G401 (cell line): ENCODE measurements at places on chromosomes 12 and 14. TPM values are rescaled to one million over a fixed set of nuclear protein-coding genes. Genes with fewer than 3 reads are reported as not detected.

PPP1R3E gene
- total RNA-seq = 3.9 and 9.6 TPM in 2 replicates

PRKD1 gene
- 0.49 TPM in 1 of 2 replicates, not detected in the other for total RNA-seq

MRPL51 gene
- total RNA-seq = 363 and 396 TPM in 2 replicates

SERPINA10 gene
- total RNA-seq = not detected in 2 replicates

OTOGL gene
- not detected in 2 replicates for total RNA-seq

PGF gene
- 1.8 and 3.9 TPM in 2 replicates for total RNA-seq

DNA sequence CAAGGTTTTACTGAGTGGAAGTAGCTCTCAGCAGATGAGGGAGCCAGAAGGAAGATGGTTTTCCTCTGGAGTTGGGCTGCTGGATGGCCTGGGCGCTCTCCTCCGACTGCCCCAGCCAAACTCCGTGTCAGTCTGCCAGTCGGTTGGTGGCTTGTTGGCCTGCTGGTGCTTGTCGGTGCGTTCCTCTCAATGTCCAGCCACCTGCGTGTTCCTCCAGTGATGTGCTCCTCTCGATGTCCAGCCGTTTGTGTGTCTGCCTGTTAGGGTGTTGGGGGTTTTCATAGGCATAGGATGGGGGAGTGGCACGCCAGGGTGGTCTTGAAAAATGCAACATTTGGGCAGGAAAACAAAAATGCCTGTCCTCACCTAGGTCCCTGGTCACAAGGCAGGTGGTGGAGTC is 37.0 kb upstream of the LDHB start:
- no peak for DNase-seq

DNA sequence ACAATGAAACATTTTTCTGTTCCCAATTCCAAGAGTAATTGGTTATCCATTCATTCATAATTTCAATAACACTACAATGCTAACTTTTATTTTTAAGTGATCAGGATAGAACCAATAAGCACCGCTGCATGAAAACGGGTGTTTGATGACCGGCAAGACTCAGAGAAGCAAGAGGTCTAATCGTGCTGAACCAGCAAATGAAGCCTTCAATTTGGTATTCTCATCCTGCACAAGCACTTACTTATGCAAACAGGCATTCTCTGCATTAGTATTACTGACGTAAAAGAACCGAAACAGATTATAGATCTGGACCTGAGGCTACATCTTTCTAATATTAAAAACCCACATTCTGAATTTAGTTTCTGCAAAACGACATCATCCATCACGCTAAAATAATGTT is 67.7 kb downstream of the RBM19 start:
- no peak for DNase-seq

DNA sequence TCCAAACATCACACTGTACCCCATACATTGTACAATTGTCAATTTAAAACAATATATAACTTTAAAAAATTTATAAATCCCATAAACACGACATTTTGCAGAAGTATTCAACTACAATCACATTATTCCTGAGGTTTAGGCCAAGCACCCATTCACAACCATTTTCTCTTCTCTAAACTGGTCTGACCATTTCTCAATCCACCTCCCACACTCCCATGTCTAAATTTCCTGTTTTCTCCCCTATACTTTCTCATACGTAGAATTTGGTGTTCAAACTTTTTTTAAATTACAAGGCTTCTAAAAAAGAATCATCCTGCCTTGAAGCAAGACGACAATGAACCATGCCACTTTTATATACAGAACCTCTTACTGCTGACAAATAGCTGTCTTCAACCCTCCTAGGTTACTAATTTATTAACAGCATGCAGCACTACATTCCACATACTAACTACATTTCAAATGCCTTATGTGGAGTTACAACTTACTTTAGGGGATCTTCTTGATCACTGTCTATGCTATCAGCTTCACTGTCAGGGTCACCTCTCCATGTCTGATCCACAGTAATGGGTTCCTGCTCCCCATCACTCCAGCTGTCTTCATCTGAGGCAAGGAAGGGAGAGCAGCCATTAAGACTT is 3.4 kb downstream of the KANSL2 start:
- DNase-seq = no peak

DNA sequence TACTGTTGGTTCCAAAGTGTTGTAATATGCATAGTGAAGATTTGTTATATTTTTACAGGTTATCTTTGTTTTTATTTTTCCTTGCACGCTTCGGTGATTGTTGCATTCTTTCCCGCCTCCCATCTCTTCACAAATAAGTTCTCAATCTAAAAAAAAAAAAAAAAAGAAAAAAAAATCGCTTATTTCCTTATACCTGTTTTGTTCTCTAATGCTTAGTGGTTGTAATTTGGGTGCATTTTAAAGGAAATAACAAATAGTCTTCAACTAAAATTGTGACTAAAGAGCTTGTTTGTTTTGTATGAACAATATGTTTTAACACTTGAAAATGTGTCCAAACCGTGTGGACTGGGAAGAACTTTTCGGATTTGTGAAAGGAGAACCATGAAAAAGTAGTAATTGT is 1.5 kb downstream of the CAND1 start:
- no peak for DNase-seq

DNA sequence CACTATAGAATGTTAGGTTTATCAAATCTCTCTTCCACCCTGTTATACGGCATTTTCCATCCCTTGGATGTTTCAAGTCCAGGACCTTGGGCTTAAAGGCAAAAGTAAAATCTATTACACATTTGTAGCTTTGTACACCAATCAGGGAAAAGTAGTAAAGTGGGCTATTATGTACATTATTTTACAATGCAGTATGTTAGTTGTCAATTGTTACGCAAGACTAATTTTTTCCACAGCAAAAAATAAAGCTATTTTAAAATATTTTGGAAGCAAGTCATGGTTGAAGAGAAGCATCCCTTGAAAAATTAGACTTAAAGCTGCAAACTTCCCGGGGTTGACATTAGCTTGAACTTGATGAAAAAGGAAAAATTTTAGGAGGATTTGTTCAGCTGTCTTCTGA is 476.2 kb downstream of the DIO2 start:
- DNase-seq = no peak

GRCh38 chr12:67666605-67667004 is 18.1 kb downstream of the DYRK2 start:
- no peak for DNase-seq

DNA sequence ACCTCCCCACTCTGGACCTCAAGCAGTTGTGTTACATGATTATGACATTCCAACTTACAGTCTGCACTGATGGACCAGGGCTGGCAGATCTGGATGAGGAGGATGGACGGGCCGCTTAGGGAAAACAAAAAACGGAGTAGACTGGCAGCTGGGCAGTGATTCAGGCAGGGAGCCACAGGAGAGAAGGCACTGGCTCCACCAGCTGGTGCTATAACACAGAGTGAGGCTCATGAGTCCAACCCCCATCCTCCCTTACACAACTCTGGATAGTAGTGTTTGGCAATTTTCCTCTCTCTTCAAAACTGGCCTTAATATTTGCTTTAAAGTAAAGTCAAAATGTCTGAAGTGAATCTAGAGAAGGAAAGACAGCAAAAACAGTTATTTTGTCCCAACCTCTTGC is 9.7 kb upstream of the RIC8B start:
- no peak for DNase-seq

- DNase-seq = no peak
Measured at GRCh38 chr12:82740129-82741000, 53.7 kb downstream of the TMTC2 start.

DNA sequence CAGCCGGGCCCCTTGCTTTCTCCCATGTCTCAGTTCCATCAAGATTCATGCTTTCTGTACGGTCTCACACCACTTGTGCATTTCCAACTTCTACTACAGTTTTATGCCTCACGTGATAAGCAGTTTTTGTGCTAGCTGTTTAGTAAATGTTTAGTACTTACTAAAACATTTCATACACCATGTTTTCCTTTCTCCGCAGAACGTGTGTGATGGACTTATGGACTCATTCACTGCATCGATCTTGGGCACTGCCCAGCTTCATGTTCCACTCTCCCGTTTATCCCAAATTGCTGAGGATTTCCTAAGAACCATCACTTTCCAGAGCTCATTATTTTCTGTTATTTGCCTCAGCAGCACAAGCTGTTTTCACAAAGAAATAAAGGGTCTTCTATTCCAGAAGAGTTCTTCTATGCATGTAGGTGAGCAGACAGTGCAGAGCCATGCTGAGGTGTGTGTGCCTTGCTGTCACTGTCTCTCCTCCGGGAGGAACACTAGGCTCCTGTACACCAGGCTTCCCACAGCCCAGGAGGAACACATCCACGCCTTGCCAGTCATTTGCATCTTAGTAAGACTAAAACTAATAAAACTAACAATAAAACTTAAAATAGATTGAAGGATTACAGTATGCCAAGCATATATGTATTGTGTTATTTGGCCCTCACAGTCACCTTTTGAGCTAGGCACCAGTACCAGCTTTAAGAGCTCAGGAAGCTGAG is 90.3 kb upstream of the EEA1 start:
- no peak for DNase-seq

DNA sequence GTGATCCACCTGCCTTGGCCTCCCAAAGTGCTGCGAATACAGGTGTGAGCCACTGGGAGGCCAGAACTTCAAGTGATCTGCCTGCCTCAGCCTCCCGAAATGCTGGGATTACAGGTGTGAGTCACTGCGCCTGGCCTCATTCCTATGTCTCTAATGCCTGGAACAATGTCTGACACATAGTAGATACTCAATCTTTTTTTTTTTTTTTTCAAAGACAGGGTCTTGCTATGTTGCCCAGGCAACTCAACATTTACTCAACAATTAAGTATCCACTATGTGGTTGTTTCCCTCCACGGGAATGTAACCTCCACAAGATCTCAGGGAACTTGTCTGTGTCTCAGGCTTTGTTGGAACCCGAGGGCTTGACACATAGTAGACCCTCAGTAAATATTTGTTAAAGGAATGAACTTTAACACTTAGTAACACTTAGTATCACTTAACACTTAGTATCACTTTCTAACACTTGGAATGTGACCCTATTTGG is 3.0 kb upstream of the TMEM120B start:
- no peak for DNase-seq

GRCh38 chr12:117875744-117876435 is 92.9 kb downstream of the KSR2 start:
- peak; percentile 74 for DNase-seq

DNA sequence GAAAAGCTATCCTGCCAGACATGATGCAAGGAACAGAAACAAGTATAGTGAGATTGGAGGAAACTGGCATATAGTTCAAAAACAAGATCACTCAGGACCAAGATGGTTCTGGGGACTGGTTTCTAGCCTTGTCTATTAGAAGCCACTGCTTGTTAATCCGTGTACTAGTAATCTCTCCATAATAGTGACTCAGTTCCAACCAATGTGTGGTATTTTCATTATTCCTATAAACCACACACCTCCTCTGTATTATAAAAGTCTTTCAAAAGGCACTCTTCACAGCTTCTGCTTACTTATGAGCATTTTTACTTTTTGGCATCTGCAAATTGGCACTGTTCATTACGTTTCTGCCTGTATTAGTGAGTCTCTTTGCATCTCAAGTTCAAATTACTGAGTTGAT is 140.3 kb downstream of the SLC6A15 start:
- no peak for DNase-seq

- peak; percentile 19 for DNase-seq
Measured at GRCh38 chr14:88463318-88463717, 77.9 kb downstream of the SPATA7 start.

GRCh38 chr12:77728018-77728417 is 102.7 kb upstream of the NAV3 start:
- DNase-seq = no peak

DNA sequence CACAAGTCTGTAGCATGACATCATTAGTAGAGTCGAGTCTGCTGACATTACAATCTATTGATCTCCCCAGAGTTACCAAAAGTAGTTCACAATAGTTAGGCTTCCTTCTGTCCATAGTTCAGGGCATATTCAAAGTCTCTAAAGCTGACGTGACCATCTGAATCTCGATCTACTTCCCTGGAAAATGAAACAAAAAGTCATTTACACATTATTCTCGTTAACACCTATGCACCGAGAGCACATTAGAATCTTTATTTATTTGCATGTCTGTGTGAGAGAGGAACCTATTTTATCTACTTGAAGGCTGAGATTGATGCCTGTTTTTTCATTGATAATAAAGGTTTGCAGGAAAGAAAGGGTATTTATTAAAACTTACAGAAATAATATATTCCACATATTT is 157.4 kb downstream of the EFCAB11 start:
- no peak for DNase-seq

- no peak for DNase-seq
Measured at GRCh38 chr12:5440978-5441377, 9.1 kb downstream of the NTF3 start.

DNA sequence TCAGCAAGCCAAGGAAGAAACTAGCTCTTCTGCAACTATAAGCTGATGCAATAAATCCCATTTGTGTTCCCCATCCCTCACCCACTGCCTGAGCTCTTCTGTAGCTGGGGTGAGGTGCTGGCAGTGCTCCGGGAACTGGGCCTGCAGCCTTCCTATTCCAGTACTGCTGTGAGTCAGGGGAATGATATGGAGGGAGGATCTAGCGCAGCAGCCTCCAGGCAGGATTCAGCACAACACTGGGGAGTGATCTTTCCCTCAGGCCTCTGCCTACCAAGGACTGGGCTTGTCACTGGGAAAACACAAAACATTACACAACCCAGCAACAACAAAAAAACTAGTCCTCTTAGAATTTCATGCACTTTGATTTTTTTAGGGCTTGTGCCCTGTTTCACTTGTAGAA is 58.7 kb downstream of the ST8SIA1 start:
- peak; percentile 11 for DNase-seq

DNA sequence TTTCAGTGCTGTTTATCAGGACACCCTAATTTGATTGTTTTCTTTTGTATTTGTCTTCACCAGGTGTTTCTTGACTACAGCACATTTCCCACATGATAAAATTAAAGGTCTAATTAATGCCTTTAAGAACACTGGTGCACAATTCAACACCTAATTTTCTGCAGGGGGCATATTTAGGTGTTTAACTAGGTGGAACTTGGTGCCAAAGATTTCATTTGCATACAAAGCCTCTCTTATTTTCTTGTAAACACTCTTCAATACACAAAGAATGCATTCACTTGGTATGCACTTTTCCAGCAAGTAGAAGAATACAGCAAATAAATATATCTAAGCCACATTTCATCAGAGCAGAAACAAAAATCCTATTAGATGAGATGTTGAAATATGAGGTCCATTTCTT is 646.2 kb upstream of the FOXG1 start:
- no peak for DNase-seq
